ENCODE measurements at places on chromosomes 6 and 20.
A peak's percentile ranks its signal among the peaks of the same experiment; 100 is the strongest.

GRCh38 chr6:107673076-107673494 is 151.0 kb downstream of the SCML4 start:
- peak; percentile 92 for DNase-seq

- no peak for DNase-seq
These were observed 832.2 kb downstream of the EYS start for GRCh38 chr6:64874776-64875175.

GRCh38 chr6:56833873-56834272 is 121.0 kb upstream of the BEND6 start:
- DNase-seq, result no peak

- DNase-seq, result no peak
These were observed 17.7 kb downstream of the RAB22A start for GRCh38 chr20:58327211-58327610.

DNA sequence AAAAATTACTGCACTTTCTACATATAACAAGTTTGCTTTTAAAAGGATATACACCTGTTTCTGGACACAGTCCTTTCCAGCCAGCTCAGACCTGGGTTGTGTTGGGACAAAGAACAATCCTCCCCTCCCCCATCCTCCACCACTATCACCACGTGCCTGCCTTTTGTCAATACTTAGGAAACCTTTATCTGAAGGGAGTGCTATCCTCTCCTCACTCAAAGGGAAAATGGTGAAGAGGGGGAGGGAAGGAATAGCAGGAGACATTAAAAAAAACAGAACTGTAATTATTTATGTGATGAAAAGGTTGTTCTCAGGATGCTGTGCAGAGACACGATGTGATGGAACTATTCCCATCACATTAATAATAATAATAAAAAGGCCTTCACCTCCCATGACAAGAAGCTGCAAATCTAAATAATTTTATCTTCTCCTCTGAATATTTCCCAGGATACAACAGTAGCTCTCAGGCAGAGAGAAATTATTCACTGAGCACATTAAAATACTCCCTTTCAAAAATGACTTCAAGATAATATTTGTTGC is 105.5 kb downstream of the NRSN1 start:
- no peak for DNase-seq

DNA sequence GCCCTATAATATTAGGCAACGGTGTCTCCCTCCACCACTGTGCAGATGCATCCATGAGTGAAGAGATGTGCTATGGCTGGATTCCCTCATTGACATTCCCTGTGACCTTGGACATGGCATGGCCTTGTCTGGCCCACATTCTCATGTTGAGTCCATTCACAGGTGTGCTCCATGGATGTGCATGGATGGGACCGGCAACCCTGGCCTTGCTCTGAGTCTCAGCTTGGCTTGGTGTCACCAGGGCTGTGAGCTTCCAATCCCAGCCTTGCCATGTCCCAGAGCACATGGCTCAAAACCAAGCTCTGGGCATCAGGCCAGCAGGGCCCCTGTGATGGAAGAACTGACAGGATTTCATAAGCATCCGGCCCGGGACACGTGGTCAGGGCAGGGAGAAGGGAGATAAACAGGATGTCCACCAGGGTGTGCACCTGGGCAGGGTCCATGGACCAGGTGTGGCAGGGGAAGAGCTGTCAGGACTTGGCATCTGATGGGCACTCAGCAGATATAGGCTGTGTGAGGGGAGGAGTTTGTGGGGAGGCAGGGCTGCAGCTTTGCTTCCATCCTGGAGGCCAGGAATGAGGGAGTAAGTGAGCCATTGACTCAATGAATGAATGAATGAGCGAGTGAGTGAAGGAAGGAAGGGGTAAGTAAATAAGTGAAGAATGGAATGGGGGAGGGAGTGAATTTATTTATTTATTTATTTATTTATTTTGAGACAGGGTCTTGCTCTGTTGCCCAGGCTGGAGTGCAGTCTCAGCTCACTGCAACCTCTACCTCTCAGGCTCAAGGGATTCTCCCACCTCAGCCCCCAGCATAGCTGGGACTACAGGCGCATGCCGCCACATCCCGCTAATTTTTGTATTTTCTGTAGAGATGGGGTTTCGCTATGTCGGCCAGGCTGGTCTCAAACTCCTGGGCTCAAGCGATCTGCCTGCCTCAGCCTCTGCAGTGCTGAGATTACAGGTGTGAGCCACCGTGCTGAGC is 15.7 kb downstream of the NRSN2 start:
- DNase-seq, result peak; percentile 56

DNA sequence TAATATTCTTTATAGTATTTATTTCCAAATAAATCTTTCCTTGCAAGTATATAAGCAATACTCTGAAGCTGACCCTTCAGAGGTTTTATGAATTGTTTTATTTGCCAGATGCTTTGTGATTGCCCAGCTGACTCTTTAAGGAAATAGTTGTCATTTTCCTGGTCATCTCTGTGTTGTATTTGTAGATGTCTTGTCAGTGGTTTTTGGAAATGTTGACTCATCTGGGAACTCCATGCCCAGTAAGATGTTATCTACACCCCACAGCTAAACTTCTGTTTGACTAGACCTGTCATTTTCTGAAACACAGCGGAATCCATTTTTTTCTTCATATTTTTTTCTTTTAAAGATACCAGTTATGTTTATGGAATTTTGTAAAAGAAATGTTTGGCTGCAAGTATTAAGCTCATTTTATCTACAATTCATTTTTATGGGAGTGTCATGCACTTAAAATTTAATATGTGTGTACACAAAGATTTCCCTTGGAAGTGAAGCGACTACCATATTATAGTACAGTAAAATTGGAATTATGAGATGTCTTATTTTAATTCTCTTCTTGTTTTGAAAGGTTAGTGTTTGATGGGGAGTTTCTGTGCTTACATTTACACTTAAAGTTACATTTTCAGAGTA is 491.0 kb downstream of the NKAIN2 start:
- no peak for DNase-seq

DNA sequence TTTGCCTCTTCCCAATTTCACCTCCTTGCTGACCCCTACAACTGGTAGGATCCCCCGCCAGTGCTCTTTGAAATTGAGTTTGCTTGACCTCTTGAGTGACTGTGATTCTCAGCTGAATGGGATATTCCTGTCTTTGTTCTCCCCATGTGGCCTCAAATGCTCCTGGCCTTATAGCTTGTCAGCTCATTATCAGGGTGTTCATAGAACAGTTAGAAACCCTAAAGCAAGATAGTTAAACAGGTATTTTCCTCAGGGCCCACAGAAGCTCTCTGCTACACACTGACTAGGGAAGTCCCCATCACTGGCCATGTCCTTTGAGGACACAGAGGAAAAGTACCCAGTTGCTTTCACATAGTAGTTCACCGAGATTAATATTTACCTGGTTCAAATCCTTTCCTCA is 211.5 kb upstream of the DTNBP1 start:
- no peak for DNase-seq

DNA sequence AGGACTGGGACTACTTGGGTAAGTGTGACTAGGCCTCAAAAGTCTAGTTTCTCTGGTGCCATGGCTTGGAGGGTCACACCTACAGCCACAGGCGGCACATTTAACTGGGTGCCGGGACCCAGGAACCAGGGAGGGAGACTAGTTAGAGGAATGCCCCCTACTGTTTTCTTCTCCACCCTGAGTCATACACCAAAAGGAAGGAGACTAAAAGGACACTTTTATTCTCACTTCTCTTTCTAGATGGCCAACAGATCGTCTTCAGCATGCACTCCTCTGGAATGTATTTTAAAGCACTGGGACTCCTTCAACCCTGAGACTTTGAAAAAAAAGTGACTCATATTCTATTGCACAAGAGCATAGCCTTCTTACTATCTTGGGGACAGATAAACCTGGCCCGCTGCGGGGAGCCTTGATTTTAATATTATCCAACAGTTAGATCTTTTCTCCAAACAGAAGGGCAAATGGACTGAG is 33.4 kb downstream of the PLN start:
- DNase-seq, result no peak

DNA sequence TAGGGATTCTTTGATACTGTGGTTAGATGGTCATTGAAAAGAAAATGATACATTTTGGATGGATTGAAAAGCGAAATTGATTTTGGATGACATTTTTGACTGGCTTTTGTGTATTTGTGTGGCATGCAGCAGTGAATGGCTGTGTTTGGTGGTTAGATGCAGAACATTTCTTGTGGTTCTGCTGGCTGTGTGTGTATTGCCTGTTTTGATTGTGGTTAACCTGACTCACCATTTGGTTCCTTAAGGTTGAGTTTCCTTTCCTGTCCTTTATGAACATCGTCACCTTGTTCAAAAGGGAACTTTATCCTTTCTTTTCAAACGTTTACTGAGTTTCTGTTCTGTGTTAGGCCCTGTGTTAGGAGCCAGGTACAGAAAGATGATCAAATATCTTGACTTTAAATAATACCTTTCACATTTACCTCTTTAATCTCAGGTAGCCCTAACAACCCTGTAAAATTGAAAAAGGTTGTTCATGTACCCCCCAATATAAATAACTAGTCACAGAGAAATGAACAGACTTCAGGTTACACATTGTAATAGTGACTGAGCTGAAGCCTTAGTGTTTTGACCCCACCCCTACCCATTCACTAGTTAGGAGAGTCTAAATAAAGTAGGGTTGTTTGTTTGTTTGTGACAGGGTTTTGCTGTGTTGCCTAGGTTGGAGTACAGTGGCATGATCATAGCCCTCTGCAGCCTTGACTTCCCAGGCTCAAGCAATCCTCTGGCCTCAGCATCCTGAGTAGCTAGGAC is 23.8 kb downstream of the ANKS1A start:
- no peak for DNase-seq

- DNase-seq, result peak; percentile 47
These were observed 118.1 kb downstream of the CEBPB start for GRCh38 chr20:50308513-50309279.

- DNase-seq, result no peak
These were observed 32.8 kb downstream of the TNXB start for GRCh38 chr6:32076321-32076809.

DNA sequence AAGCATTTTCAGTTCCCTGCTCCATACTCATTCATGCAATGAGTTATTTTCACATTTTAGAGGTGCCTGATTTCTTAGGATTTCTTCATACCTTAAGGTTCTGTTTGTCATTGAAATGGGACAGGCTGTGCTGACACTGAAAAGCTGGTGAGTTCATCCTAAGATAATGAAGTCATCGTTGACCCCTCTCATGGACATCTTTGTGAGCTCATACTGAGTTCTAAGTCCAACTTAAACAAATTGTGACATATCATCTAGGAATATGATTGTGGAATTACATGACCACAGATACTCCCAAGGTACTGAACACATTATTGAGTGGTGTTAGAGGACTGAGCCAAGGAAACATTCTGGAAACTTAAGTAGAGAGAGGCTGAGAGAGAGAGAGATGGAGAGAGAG is 224.8 kb upstream of the JAG1 start:
- DNase-seq, result no peak

- peak; percentile 20 for DNase-seq
These were observed 406.9 kb downstream of the CDH26 start for GRCh38 chr20:60365064-60365666.

DNA sequence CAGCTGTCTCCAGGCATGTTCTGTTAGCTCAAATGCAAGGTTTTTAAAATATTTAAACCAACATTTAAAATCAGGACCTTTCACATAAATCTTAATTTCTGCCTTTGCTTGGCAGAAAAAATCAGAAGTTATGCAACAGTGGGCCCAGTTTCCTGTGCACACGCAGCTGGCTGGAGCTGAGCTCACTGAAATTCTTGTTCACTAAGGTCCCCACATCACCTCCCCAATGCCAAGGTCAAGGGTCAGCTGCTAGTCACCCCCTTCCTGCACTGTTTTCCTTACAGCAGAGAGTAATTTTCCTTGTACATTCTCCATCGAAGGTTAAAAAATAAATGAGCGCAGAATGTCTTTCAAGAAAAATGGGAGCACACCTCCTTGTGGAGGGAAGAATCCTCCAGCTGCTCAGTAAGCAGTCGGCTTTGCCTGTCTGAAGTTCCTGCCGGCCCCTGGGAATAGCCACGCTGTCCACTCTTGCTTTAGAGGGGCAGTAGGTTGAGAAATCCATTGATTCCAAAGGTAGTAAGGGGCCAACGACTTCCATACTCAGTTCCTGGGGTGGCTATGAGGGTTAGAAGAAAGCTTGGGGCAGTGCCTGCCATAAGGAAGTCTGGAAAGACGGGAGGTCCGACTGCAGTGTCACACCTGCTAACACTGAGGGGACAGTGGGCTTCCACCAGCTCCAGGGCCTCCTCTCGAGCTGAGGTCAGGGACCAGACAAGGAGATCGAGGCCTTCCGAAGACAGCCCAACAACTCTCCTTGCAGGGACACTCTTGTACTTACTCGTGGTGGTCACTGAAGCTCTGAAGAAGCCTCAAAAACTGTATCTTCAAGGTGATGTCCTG is 56.8 kb downstream of the MYH7B start:
- no peak for DNase-seq

DNA sequence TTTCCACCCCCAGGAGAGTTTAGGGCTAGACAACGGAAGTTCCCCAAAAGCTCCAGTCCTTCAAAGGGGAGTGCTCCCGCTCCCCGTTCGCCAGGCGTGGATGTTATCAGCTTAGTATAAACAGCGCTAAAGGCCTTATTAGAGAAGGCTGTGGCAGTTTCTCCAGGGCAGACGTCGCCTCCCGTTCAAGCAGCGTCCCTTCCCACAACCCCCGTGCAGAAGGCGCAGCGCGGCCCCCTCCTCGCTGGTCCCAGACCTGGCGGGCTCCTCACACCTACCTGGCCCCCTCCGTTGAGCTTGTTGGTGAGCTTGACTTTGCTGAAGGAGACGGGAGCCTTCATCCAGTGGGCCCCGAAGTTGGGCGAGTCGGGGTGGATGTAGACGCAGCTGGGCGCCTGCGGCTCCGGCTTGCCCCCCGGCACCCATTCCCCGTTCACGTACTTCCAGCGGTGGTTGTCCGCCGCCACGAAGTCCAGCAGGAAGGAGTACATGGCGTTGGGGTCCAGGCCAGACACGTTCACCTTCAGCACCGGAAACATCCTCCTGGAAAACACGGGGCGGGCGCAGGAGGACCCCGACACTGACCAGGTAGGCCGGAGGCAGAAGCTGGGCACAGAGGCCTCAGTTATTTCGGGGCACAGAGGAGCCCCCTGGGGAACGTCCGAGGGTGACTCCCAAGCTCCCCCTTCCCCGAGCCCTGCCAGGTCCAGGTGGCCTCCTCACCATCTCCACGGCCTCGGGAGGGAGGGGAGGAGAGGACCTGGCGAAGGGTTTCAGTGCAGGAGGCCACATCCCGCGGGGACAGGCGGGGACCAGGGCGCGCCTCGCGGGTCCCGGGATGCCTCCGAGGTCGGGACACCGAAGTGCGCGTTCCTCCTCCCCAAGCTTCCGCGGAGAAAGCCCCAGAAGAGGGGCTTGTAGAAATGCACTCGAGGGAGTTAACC is 1.1 kb downstream of the TBXT start:
- DNase-seq, result no peak

- DNase-seq, result no peak
These were observed 28.2 kb upstream of the STX16 start for GRCh38 chr20:58622671-58623578.
